Activated naive CD4-positive, alpha-beta T cell treated with Interleukin-2 at 50 U/mL for 16 hours (primary cell): ENCODE measurements at places on chromosomes 11 and 22.

DNA sequence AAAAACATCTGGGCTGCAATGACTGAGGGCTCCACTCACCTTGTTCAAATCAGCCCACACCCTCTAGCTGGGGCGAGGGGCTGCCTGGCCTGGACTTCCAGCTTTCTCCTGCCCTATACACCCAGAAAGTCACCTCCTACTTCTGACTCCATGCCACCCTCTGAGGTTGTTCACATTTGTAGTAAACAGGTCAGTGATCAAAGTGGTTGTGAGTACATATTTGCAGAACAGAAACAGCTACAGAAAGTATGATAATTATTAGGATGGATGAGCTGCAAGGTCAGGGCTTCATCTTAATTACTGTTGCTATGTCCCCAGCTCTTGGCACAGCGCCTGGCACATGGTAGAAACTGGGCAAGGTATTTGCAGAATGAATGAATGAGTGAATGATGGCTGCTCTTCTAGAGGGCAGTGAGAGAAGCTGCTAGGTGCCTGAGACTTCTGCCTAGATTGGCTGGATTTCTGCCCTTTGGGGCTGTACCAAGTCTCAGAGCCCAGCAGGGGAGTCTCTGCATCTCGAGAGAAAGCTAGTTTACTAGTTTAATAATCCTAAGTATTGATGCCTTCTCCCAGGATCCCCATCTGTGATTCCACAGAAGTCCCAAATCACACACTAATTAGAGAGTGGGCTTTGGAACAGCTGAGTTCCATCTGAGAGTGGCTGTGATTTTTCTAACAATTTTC, 36.0 kb downstream of the SYT13 start:
- DNase-seq = no peak

DNA sequence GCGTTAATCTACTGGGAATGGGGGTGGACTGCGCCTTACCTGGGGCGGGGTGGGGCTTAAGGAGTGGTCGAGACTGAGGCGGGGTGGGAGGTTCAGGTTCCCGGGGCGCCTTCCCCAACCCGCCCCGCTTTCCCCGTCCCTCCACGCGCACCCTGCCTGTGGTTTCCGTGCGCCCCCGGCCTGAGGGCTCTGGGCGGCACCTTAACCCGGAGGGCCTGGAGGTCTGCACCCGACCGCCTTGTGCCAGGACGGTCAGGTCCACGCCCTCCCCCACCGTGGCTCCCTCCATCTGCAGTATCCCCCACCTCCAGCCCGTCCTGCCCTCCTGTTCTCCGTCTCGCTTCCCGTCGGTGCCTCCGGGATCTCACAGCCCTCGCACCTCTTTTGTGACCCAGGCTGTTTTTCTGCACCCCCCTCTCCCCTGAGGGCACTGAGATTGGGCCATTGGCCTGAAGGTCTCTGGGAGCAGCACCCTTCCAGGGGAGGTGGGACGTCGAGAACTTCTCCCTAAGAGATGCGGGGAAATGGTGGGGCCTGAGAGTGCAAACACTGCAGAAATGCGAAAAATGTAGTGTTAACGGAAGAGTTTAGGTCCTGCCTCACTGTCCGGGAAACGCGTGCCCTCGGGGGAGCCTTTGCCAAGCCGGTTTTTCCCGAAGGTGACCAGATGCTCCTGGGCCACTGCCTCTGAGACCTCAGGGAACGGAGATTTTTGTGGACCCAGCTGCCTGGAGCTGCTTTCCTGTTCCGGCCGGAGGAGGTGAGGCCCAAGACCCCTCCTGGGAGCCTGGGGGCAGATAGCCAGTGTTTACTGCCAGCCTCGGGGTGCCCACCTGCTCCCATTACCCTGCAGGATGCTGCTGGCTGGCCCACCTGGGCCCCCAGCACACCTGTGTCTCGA, 1.2 kb upstream of the ASCL2 start:
- no peak for DNase-seq

DNA sequence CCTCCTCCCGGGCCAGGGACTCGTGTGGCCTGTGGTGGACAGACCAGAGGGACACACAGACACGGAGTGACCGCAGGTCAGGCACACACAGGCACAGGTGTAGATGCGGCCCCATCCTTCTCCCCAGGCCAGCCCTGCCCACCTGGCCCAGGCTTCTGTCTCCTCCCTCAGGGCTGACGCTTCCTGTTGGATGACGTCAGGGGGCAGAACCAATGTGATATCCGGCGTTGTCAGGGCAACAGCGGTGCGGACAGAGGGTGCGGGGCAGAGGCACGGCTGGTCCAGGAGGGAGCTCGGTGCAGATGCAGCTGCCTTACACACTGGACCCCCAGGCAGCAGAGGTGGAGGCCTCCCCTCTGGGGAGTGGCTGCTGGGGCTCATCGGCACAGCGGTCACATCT, 2.9 kb upstream of the TUBGCP6 start:
- peak; percentile 55 for DNase-seq

GRCh38 chr22:30008401-30008800, 71.9 kb upstream of the HORMAD2 start:
- no peak for DNase-seq

GRCh38 chr22:25202290-25202921, 2.7 kb downstream of the CRYBB3 start:
- DNase-seq = peak; percentile 56

DNA sequence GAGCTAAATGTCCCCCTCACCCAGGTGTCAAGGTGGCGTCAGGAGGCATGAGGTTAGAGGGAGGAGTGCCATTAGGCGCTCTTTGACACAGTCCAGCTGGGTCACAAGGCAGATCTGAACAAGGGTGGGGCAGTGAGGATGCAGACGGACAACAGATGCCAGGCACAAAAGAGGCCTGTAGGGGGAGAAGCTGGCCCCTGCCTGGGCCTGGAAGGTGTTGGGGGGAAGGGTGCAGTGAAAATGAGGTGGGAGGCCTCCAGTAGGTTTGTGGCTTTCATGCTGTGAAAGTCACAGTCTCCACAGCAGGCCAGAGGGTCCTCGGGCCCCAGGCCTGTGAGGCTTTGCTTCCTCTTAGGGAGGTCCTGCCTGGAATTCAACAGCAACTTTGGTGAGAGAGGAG, 85.0 kb upstream of the PLET1 start:
- DNase-seq = no peak

DNA sequence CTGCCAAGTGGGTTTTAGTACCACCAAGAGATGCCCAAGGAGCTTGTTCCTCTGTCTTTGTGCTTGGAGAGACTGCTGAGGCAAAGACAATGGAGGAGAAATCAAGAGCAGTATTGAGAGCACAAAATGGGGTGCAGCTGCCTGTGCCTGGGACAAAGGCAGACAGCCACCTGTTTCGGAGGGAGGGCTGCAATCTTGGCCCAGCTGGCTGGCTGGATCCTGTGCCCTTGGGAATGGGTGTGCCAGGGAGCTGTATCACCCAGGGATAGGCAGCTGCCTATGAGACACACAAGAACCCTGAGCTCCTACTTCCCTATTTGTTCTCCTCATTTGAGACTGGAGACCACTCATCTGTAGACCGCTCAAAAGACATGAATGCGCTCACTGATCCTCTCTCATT, 23.3 kb upstream of the CHRM4 start:
- no peak for DNase-seq
